ENCODE measurements at places on chromosomes 1 and 21.
A peak's percentile ranks its signal among the peaks of the same experiment; 100 is the strongest.

GRCh38 chr1:165600793-165601192, 30.2 kb upstream of the MGST3 start:
- no peak for DNase-seq

DNA sequence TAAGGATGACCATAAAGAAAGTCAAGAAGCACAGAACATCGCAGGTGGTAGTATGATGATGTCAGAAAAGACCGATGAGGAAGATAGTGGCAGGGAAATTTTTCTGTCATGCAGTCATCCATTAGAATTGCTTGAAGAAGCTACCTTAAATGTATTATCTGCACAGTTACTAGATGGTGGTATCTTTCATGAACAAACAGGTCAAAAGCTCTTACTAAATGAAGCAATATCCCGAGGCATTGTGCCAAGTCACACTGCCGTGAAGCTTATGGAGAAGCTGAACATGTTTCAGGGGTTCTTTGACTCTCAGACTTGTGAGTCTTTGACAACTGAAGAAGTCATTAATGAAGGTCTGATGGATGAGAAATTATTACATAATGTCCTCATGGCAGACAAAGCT, 128.8 kb downstream of the MACF1 start:
- no peak for DNase-seq

GRCh38 chr1:197173571-197174507, 27.4 kb upstream of the ASPM start:
- DNase-seq = no peak

- DNase-seq = no peak
Observed at GRCh38 chr1:210377731-210378333, 49.1 kb downstream of the HHAT start.

- peak; percentile 17 for DNase-seq
Observed at GRCh38 chr1:165928075-165928731, 100.8 kb downstream of the UCK2 start.

DNA sequence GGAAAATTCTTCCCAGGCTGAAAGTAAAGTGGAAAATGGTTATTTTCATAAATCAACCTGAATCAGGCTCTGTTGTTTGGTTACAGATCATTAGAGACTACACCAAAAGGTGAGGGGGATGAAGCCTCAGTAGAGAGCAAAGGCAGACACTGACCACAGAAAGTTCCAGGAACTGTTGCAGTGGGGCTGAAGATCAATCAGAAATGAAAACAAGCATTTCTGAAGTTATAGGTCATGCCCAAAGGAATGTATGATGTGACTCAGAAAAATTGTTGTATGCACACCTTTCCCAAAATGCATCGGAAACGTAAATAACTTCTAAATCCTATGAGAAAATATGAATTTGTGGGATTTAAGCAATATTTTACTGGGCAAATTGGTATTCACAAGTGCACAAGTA, 63.3 kb downstream of the FYB2 start:
- no peak for DNase-seq

DNA sequence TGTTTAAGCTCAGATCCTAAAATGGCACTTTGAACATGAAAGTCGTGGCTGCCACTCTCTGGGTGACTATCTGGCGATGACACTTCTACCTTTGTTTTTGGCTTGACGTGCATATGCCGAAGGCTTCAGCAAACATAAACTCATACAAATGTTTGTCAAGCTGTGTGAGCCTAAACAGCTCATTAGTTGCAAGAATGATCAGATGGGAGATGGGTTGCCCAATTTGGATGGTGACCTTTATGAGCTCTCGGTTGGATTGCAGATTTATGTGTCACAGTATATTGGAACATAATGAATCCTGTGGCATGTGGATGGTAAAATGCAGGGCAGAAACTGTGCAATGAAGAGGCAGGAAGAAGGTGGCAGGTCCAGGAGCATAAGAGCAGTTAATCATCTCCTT, 229.3 kb downstream of the DISC1 start:
- no peak for DNase-seq

DNA sequence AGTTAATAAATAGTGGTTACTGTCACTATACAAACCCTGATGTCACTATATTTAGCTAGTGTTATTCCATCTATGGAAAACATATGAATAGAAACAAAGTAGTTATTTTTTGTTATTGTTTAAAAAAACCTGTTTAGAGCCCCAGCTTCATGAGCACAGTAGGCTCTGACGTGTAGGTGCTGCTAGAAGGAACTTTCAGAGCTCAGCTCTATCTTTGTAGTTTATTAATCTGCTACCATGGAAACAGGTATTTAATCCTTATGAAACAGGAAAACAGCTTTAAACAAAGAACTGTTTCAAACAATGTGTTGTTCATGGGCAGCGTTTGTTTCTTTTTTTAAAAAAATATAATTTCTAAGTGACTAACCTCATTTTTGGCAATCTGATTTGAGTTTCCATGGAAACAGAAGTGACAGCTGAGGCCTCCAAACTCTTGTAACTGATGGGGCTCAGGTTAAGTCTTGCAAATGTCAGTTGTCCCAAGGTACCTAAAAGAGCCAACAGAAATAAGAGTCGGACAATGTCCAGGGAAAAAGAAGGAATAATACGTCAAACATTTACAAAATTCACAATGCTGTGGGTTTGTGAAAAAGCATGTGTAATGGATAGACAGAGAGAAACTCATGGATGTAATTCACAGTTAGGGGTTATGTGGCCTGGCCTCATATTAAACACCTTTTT, 162.0 kb upstream of the C21orf91 start:
- no peak for DNase-seq

GRCh38 chr1:228687587-228687986, 47.7 kb upstream of the RHOU start:
- DNase-seq = no peak

DNA sequence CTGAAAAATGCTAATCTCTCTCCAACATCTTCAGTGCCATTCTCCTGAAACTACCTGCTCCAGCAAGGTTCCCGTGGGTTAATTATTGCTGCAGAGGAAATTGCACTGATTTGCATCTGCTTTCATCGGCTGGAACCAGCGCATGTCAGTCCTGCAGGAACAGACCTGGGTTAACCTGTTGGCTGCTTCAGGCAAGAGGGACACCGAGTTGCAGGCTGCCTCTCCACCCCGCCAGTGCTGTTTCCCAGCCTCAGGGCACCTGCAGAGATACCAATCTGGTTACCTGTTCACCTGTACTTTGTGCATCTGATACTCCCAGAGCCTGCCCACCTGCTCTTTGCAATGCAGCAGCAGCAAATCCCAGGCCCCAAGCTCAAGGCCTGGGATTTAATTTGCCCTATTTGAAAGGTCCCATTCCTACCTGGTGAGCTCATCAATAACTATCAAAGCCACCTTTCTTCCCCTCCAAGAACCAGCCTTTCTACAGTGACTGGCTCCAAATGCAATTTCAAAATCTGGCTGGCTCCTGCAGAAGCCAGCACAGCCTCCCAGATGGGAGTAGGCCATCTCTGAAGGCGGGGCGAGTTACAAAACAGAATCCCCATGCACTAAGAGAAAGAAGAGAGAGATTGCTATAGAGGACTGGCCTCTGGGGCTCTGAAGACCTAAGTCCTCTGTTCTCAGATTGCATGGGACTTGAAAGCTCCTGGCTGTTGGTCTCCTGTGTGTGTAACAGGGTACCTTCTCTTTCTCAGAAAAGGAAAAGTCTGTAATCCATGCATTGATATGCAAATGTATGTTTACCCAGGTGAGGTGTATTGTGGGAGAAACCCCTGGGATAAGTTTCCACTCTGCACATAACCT, 67.8 kb downstream of the TOMM20 start:
- DNase-seq = no peak

DNA sequence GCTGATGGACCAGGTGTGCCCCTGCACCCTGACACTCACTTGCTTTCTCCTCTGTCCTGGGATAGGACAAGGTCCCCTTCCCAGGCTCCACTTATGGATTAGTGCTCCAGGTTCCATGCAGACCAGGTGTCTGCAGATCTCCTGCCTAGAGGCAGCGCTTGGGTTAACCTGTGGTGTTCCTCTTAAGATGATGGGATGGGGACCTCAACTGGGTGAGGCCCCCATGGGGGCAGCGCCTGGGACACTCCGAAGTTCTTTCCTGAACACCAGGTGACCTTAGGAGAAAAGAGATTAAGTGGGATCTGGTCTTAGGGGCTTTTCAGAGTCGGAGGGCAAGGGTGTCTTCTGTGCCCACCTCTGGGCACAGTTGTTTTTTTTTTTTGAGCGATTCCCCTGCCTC, 21.2 kb downstream of the TNNT2 start:
- DNase-seq = no peak

- no peak for DNase-seq
Observed at GRCh38 chr1:86396498-86396890, 371 bp upstream of the ODF2L start.

GRCh38 chr1:54857141-54857540, 29.9 kb downstream of the DHCR24 start:
- DNase-seq = no peak

GRCh38 chr1:43890815-43891214, 42.8 kb upstream of the ARTN start:
- DNase-seq = no peak

DNA sequence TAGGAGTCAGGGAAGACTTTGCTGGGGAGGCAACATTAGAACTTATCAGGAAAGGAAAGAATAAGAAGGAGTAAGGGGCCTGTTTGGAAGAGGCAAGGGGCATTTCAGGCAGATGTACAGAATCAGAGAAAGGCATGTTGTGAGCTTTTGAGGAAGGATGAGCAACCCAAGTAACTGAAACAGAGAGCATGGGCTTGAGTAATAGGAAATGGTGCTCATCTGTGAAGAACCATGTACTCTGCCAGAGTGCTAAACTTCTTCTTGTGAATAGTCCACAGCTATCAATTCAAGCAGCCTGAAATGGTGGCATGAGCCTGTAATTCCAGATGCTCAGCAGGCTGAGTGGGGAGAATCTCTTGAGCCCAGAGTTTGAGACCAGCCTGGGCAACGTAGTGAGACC, 19.2 kb upstream of the PIGK start:
- DNase-seq = no peak

- DNase-seq = no peak
Observed at GRCh38 chr1:212504171-212504803, 71.6 kb downstream of the NENF start.

- peak; percentile 86 for DNase-seq
Observed at GRCh38 chr1:62436039-62436465, 797 bp upstream of the USP1 start.

DNA sequence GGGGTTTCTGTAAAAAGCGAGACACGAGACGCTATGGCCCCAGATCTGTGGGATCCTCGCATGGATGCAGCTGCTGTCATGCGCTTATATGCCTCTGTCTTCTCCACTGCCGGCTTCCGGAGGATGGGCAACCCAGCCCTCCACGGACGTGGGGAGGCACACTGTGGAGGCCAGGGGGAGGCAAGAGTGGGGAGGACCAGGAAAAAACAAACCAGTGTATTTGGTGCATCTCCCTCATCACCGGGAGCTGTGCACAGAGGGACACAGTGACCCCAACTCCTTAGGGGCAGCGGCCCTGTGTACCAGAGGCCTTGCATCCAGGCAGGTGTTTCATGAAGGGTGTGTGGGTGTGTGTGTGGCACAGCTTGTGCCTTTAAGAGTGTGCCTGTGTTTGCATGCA, 95.0 kb downstream of the AJAP1 start:
- no peak for DNase-seq

DNA sequence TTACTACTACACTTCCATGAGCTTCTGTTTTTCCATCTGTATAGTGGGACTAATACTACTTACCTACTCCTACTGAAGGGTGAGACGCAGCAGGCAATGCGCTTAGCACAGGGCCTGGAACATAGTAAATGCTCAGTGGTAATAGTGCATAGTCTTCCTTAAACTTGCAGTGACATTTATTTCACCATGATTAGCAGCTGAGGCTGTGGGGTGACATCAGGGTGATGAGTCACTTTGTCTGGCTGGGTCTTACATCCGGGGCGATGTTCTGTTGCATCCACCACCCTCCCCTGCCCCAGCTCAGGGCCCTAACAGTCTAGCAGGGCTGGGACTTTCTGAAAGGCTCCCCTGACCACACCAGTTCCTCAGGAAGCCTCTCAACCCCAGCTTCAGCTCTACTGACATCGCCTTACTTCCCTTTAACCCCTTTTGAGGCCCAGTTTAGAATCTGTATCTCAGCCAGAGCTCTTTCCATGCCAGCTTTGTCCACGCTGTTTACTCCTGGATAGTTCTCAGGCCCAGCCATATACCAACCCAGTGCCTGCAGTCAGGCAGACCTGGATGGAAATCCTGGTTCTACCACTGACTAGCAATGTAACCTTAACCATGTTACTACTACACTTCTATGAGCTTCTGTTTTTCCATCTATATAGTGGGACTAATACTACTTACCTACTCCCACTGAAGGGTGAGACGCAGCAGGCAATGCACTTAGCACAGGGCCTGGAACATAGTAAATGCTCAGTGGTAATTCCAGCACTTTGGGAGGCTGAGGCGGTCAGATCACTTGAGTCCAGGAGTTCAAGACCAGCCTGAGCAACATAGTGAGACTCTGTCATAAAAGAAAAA, 66.3 kb downstream of the CD58 start:
- DNase-seq = peak; percentile 50

- DNase-seq = no peak
Observed at GRCh38 chr1:178500091-178500770, 3.5 kb upstream of the CLEC20A start.

GRCh38 chr1:160078512-160079195, 2.7 kb upstream of the KCNJ9 start:
- DNase-seq = peak; percentile 38
